ENCODE measurements at places on chromosomes 2 and 18.
A peak's percentile ranks its signal among the peaks of the same experiment; 100 is the strongest.

GRCh38 chr2:146984014-146984413 lies 860.8 kb upstream of the ACVR2A start:
- DNase-seq, result no peak

DNA sequence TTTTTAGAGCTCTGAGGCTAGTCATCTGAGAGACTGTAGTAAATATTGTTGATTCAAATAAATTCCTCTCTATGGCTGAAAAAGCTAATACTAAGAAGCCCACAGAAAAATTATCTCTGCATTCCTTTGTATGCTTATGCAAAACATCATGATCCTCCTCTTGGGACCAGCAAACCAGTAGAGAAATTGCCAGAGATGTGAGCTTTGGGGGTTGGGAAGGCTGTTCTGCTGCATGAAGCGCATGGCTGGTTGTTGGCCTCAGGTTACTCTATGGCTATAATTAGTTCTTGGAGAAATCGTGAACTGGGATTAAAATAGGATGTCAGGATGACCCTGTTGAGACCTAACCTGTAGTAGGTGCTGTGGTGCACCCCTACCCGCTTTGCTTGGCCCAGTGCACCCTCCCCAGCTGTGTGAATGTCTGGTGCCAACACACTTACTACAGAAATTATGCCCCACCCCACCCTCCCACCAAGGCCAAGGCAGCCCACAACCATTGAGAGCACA lies 35.5 kb upstream of the C1D start:
- DNase-seq, result no peak

- peak; percentile 31 for DNase-seq
Observed at GRCh38 chr2:636641-637405, 40.4 kb downstream of the TMEM18 start.

DNA sequence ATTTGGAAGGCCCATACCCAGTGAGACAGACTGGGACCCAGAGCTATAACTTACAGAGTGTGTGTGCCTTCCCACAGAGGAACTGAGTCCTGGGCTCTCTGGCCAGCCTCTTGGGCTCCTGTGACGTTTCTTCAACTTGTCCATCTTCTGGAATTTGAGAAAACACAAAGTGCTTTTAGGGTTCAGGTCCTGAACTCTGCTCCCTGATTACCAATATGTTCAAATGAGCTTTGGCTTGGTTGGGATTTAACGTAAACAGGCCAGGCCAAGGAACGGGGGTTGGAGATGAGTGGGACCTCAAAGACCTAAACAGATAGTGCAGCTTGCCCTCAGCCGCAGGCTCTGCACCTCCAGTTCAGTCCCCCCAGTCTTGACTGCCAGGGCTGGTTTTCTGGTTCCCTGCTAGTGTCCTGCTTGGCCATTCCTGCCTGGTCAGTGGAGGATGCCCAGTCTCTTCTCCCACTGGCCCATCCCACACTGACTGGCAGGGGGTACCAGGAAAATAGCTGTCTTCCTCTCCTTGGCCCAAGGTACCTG lies 44.9 kb downstream of the TMEM17 start:
- no peak for DNase-seq

DNA sequence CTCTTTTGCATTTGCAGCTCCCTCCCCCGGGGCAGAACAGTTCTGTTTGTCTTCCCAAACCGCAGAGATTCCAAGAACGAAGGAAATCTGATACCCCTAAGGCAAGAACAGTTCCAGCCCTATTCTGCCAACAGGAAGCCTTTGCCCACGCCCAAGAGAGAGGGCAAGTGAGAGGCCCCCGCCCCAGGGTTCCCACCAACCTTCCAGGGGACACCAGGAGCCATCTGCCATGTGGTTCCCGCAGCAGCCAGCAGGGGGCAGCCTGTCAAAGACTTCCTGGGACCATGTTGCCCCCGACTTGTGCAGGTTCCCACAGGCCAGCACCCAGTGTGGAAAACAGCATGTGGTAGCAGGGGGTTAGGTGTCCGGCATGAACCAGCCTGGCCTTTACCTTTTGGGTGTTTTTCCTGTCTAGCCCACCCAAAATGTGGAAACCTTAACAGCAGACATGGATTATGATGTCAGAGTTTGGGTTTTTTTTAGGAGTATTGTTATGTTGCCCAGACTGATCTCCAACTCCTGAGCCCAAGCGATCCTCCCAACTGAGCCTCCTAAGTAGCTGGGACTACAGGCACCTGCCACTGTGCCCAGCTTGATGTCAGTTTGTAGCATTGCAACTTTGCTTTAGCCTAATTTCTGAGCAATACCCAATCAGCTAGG lies 21.7 kb upstream of the EFHD1 start:
- peak; percentile 54 for DNase-seq

GRCh38 chr18:74598350-74599001 lies 806 bp downstream of the ZNF407 start:
- DNase-seq, result peak; percentile 46

DNA sequence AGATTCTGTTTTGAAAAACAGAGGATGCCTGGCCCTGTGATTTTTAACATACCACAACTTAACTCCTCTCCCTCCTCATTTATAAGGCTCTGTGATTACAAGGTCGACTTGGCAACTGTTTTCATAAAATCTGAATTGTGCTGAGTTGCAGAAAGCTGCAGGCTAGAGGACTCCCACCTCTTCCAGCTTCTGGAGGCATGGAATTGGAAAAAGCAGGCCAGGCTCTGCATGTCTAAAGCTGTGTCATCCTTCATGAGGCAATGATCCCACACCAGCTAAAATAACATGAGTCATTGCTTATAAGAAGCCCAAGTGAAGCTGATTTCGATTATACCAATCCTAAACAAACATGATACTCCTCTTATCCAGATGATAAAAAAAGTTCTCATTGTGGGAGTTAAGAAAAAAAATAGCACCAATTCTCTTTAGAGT lies 11.7 kb downstream of the ARHGAP28 start:
- DNase-seq, result peak; percentile 100

- DNase-seq, result no peak
Observed at GRCh38 chr2:119579424-119580295, 35.4 kb downstream of the CFAP221 start.

GRCh38 chr2:177258059-177258458 lies 6.5 kb downstream of the NFE2L2 start:
- no peak for DNase-seq

- DNase-seq, result no peak
Observed at GRCh38 chr18:55387139-55387984, 200.6 kb downstream of the TCF4 start.

- DNase-seq, result no peak
Observed at GRCh38 chr18:34131006-34131405, 93.7 kb downstream of the NOL4 start.

DNA sequence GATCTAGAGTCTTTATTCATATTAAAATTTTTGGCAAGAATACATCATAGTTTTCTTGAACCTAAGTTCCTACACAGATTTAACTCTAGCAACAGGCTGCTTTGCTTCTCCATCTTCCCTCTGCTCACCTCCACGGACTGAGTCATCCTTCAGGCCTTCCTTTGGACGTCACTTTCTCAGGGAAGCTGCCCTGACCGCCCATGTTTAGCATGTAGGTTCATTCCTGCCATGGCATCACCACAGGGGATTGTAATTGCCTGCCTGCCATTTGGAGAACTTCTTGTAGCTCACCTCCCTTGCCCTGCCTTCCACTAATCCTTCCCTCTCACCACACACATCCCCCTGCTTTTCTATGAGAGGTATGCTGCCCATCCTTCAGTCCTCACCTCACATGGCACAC lies 43.9 kb upstream of the B3GNT2 start:
- DNase-seq, result peak; percentile 64

- no peak for DNase-seq
Observed at GRCh38 chr2:128791120-128791984, 472.7 kb upstream of the HS6ST1 start.

- DNase-seq, result no peak
Observed at GRCh38 chr2:138922973-138923563, 142.9 kb upstream of the NXPH2 start.

- DNase-seq, result peak; percentile 95
Observed at GRCh38 chr18:32920796-32921787, 148.3 kb upstream of the KLHL14 start.

GRCh38 chr2:196407675-196408264 lies 231.7 kb upstream of the CCDC150 start:
- no peak for DNase-seq

DNA sequence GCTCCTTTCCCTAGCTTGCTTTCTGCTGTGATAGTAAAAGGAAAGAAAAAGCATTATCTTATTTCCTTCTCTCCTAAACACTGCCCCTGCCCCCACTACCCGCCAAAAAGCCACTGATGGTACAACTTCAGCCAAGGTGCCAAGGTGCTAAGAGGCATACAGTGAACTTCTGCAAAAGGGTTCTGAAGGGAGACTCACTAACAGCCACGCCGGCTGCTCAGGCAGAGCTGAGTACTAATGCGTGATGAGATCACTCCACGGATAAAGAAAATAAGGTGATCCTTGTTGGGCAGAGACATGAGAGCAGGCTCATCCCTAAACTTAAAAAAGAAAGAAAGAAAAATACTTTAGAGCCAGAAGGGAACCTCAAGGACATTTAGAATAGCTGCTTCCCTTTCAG lies 60.5 kb upstream of the PXDN start:
- DNase-seq, result no peak

- DNase-seq, result no peak
Observed at GRCh38 chr2:72036173-72036545, 111.5 kb downstream of the CYP26B1 start.

DNA sequence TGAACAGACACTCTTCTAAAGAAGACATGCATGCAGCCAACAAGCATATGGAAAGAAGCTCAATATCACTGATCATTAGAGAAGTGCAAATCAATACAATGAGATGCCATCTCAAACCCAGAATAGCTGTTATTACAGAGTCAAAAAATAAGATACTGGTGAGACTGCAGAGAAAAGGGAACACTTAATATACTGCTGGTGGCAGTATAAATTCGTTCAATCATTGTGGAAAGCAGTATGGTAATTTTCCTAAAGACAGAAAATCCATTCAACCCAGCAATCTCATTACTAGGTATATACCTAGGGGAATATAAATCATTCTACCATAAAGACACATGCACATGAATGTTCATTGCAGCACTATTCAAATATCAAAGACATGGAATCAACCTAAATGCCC lies 116.6 kb upstream of the LTBP1 start:
- DNase-seq, result no peak

DNA sequence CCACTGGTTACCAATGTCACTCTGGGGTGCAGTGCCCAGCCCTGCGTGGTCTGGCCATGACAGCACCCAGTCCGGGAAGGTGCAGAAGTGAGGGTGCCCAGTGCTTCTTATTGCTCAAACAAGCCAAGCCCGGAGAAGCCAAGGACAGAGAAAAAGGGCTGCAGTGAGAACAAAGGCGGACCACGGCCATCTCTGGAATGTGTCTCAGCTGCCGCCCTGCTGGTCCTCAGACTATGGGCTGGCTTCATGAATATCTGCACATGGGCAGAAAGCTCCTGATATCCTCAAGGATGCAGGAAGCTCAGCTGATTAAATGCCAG lies 28.7 kb downstream of the COPS9 start:
- DNase-seq, result no peak

DNA sequence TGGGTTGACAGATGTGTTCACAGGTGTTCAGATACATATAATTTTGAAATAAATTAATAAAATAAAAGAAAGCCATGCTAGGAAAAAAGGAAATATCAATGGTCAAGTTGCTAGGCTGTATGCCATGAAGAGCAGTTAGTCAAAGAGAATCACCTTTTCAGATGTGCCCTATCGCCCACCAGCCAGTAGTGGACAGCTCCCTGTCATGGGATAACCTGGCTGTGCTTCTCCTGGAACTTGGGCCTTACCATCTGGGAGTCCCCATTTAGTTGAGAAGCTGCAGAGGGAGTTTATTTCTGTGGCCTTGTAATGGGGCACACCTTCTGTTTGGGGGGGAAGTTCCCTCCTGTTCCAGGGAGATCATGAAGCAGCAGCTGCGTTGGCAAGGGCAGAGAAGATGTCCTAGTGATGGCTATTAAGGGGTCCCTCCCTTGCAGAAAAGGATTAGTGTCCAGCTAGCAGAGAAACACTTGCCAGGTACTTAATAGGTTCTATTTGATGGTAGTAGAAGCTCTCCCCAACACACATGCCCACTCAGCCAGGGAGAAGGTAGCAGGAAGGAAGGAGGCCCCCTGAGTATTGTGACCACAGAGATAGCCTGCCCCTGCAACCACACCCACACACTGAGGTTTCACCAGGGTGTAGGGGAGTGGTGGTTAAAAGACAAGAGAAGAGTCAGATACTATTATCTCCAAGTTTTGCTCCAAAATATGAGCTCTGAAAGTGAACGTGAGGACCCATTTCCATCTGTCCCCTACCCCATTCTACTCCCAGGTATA lies 117.7 kb downstream of the B3GNT2 start:
- no peak for DNase-seq

DNA sequence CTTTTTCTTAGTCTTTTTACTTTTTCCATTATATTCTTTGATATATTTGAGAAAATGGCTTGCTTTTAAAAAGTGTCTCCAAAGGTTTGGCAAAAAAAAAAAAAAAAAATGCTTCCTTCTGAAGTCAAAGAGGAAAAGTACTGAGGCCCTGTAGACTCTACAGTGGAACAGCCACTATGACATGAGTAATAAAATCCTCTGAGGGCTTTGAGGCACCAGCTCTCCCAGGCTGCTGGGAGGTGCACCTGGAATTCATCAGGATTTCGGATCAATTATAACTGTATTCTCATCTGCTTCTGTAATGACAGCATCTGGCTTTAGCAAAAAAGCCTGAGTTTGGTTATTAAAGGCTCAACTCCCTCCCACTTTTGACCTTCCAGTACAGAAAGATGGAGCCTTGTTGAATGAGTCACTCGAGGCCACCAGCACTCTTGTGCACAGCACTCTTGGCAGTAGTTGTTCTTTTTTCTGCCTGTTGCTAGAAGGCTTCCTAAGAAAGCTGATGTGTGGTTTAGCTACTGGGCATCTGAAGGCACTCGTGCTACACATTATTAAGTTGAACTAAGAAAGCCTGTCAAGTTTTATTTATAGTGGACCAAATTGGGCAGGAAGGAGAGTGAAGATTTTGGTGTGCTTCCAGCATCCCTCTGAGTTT lies 131.3 kb downstream of the PRPF40A start:
- DNase-seq, result peak; percentile 96

DNA sequence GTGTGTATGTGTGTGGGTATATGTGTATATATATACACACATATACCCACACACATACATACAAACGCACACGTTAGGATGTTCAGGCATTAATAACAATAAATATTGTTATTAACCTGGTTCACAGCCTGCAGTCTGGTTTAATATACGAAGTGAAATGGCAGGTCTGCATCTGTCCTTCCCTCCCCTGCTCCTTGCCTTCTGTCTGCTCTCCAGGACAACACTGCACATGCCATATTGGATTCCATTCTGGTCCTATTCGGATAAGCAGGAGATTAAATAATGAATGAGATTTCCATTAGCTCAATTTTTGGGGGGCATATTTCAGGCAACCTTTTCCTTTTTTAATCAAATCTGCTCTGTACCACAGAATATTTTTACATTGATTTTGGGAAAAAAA lies 158.0 kb downstream of the CELF4 start:
- DNase-seq, result no peak

- no peak for DNase-seq
Observed at GRCh38 chr2:175057078-175057685, 52.0 kb upstream of the CHN1 start.

- no peak for DNase-seq
Observed at GRCh38 chr18:11668441-11669169, 20.5 kb upstream of the GNAL start.

Data from IMR-90 (cell line).